ENCODE measurements at places on chromosomes 13 and 19. TPM values are rescaled to one million over a fixed set of nuclear protein-coding genes. Genes with fewer than 3 reads are reported as not detected.

- no peak for DNase-seq
These were observed 547.0 kb upstream of the GPC6 start for GRCh38 chr13:92679602-92680001.

DNA sequence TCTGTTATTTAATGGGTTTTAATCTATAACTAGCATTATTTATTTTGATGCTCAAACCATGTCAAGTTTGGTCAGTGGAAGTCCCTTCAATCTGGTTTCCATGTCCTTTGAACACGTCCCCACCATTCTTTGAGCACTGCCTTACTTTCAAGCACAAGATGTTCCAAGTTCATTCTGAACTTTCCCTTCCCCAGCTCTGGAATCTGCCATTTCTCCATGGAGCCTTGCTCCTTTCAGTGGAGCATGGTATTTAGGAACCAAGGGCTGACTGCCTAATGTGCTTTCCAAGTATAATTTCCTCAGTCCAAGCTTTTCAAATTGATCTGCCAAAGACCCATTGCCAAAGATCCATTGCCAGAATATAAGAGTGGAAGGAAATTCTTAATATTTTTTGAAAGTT lies 1.1 kb upstream of the ZNF546 start:
- no peak for DNase-seq

GRCh38 chr13:50441130-50441529 lies 402.4 kb downstream of the DLEU7 start:
- DNase-seq: no peak

DNA sequence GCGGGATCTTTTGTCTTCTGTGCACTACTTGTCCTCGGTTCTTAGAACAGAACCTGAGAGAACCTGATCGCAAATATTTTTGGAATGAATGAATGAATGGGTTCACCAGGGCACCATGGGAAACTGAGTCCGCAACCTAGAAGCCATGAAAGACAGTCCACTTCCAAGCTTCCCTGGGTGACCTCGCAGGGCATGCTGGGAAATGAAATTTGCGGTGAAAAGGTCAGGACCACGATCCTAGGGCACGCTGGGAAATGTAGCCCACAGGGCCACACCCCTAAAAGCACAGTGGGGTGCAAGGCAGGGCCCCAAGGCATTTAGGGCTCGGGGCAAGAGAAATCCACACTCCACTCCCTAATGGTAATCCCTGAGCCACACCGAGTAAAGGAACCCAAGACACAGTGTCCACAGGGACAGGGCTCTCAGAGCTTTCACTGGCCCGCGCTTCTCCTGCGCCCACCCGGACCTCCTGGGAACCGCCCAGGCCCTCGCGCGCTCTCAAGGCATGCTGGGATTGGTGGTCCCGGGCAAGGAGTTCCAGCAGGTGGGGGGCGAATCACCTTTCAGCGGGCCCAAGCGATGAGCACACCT lies 1.1 kb upstream of the PPP1R12C start:
- DNase-seq: peak; percentile 97

- DNase-seq: no peak
These were observed 29.1 kb upstream of the CSNK1A1L start for GRCh38 chr13:37134411-37135041.

GRCh38 chr19:54336893-54337857 lies 1.8 kb downstream of the LILRA4 start:
- no peak for DNase-seq

DNA sequence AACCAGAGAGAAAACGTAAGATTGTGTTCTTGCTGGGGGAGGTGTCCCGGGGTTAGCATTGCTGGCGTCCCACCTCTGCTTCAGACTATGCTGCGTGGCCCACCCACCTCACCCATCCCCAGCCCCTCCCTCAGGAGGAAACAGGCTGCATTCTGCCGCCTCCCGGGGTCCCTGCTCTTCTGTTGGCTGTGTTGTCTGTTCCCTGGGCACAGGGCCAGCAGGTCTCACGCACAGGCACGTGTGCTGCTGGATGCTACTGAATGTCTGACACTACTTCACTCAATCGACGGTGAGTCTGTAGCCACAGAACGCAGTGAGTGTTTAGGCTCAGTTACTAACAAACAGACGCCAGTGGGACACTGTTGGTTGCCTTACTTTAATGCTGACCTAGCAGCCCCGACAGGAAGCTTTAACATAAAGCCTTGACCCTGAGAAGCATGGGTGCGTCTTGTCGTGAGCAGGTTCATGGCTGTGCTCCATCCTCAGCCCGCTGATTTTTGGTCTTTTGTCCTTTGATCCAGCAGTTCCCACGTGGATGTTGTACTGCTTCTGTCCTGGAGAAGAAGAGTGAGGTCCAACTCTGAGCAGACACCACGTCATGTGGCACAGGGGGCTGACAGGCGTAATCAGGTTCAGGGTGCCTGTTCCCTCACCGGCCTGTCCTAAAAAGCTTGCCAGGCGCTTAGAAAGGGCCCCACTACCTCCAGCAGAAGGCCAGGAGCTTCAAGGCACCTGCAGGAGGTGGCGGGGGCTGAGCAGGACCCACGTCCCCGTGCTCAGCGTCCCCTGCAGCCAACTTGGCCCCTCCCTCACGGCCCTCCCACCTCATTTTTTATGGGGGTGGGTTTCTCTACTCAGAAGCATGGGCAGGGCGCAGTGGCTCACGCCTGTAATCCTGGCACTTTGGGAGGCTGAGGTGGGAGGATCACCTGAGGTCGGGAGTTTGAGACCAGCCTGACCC lies 26.0 kb downstream of the NAXD start:
- no peak for DNase-seq

- DNase-seq: no peak
These were observed 362.0 kb upstream of the SLITRK6 start for GRCh38 chr13:86161257-86161656.

- no peak for DNase-seq
These were observed 10.3 kb downstream of the TMEM272 start for GRCh38 chr13:51834581-51835171.

DNA sequence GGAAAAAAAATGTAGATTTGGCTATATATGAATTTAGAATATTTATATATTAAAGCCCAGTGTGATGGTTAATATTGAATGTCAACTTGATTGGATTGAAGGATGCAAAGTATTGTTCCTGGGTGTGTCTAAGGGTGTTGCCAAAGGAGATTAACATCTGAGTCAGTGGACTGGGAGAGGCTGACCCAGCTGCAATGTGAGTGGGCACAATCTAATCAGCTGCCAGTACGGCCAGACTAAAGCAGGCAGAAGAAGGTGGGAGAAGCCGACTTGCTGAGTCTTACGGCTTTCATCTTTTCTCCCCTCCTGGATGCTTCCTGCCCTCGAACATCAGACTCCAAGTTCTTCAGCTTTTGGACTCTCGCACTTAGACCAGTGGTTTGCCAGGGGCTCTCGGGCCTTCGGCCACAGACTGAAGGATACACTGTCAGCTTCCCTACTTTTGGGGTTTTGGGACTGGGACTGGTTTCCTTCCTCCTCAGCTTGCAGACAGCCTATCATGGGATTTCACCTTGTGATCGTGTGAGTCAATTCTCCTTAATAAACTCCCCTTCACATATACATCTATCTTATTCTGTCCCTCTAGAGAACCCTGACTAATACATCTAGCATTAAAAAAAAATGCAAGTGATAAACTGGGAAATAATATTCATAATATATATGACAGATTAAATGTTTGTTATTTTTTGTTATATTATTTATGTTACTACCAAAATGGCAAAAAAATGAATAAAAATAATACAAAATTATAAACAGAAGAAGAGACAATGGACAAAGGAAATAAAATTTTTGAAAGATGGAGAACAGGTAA lies 122.4 kb downstream of the DLEU7 start:
- no peak for DNase-seq

DNA sequence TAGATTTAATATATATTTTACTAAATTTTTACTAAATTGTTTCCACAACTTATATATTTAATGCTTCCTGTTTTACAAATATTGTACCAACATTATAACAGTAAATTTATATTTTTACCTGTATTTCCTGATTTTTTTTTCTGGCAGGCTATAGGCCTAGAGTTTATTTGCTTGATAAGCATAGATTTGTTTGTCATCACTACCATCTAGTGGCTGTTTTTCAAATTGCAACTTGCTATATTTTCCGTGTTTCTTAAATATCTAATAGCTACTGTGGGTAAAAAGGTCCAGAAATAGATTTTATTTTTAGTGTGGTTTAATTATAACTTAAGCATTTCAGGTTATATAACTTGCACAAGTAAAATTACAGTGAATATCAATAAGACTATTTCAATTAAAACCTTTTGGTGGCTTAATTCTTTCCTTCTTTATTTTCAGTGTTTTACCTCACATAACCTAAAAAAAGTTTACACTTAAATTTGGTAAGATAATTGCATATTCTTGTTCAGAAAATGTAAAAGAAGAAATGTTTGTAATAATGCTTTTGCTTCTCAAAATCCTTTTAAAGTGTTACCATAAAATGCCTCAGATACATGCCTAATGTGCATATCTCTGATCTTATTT lies 60.6 kb downstream of the NDFIP2 start:
- peak; percentile 70 for DNase-seq

GRCh38 chr19:13195678-13196077 lies 45.5 kb downstream of the IER2 start:
- DNase-seq: peak; percentile 91

Gene PGLYRP1
- total RNA-seq: not detected

DNA sequence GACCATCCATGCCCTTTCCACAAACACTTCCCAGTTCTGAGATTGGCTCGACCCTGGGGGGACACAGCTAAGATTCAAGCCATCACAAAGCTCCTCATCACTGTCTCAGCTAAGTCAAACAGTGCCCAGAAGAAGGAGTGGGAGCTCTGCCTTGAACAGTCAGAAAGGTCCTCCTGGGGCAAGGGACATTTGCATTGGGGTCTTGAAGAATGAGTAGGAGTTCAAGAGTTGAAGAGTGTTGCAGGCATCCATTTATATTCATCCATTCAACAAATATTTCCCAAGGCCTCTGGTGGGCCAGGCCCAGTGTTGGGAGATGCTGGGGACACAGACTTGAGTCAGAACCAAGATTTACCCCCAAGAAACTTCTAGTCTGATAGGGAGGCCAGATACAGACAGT lies 6.5 kb downstream of the IGLON5 start:
- DNase-seq: no peak

Gene RXFP2
- total RNA-seq: not detected

GRCh38 chr13:113648216-113648610 lies 9.8 kb downstream of the ATP4B start:
- DNase-seq: no peak

DNA sequence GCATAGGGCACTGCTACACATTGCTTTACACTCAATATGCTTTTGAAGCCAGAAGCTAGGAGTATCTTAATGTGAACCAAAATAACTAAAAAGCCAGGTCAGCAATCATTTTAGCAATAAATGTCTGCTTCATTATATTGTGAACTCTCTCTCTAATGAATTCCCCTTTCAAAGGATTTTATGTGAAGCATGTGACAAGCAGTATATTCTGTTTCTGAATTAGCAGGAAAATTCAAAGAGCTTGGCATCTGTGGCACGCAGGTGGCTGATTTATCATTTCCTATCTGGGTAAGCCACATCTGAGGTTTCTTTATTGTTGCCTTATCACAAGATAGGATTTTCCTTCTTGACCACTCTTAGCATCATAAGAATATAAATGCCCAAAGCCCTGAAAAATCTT lies 56.8 kb upstream of the KLF12 start:
- DNase-seq: no peak

DNA sequence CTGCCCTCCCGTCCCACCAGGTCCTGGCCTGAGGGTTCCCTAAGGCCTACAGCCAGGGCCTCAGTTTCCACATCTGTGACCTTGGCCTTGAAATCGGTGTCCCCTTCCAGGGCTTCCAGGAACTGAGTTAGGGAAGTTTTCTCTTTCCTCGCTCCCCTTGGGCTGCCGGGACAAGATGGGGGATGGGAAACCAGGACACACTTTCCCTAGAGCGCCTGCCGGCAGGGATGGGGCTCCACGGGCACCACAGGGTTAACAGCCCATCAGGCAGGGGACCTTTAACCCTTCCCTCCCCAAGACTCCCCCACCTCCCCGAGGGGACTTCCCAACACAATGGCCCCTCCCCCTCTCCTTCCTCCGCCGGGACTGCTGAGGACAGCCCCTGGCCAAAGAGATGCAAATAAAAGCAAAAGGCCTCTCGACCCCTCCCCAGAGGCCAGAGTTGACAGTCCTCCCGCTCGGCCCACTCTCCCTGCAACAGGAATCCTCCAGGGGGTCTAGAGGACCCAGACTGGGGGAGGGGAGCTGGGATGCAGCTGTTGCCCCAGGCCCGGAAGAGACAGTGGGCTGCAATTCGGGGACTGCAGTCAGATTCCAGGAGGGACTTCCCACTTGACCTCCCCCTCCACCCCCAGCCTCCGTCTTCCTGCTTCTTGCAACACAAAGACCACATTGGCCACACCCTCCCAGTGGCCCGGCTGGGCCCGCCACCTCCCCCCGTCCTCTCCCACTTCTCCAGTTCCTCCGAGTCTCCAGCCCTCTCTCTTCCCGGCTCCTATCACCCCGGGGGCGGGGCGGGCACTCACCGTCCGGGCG lies 3.4 kb downstream of the BBC3 start:
- DNase-seq: peak; percentile 100

GRCh38 chr19:56269348-56269747 lies 3.2 kb upstream of the EDDM13 start:
- DNase-seq: no peak

Gene ZNF829
- total RNA-seq: 8.5 TPM

Gene SIGLEC8
- not detected for total RNA-seq

- DNase-seq: no peak
These were observed 70.0 kb downstream of the MZT1 start for GRCh38 chr13:72657379-72657778.

DNA sequence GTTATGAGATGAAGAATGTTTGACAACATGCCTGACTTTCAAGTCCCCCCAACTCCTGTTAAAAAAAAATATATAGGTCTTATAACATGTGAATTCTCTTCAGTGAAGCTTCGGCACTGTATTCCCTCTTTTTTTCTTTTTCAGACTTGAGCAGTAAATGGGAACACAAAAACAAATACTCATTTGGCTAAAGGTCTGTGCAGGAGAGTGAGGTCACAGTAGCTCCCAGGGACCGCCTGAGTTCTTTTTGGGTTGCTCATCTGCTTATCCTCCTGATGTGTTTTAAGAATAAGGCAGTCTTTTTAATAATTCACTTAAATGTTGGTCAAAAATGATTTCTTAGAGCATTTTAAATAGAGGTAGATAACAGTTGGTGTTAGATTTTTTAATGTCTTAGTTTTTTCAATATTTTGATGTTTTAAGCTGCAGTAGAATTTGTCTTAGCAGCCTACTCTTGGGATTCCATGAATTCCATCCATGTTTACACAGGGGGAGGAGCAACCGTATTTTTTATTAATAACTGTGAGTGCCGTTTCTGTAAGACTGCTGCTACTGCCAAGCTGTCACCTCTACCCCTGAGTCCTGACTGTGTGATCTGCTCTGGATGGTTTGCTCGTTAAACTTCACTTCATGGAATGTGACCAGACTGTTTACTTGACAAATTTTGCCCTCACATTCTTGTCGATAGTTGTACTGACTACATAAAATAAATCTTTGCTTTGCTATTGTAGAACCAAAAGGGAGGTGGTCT lies 14.9 kb downstream of the HNRNPM start:
- no peak for DNase-seq

- no peak for DNase-seq
These were observed 13.7 kb upstream of the ZNF888 start for GRCh38 chr19:52936954-52937325.

- DNase-seq: no peak
These were observed 79.3 kb downstream of the GPC6 start for GRCh38 chr13:93305886-93306285.

All from GM23338 (cell line).